ENCODE measurements at places on chromosomes 5 and 9.

DNA sequence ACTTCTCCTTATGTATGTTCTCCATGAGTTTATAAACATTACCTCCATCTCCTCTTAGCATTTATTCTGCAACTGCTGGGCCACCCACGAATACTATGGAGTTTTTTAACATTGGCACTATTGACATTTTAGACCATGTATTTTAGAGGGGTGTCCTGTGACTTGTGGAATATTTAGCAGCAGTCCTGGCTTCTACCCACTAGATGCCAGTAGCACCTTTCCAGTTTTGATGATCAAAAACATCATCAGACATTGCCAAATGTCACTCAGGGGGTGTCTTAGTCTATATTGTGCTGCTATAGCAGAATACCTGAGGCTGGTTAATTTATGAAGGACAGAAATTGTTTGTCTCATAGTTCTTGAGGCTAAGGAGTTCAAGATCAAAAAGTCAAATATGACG is 187.5 kb upstream of the RORB start:
- DNase-seq = no peak

GRCh38 chr9:116360989-116361388 is 207.4 kb downstream of the PAPPA start:
- DNase-seq = no peak

GRCh38 chr5:131384616-131385214 is 120.9 kb downstream of the CDC42SE2 start:
- DNase-seq = no peak

DNA sequence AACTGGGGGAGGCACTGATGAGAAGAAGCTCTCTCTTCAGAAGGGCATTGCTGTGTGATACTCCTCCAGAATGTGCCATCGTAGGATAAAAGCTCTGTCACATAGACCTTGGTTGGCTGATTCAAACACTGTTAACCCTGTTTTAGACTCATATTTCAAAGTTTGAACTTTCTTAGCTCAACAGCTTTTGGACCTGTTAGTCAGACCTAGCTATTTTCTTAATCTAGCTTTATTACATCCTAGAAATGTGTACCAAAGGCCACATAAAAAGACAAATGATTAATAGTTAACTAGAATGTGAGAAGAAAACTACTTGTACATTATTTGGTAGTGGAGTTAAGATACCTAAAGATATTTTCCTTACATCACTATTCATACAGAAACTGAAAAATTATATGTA is 4.3 kb downstream of the RHOBTB3 start:
- no peak for DNase-seq

GRCh38 chr9:16335788-16336580 is 534.5 kb downstream of the BNC2 start:
- DNase-seq = peak; percentile 9

- DNase-seq = no peak
These were observed 245.6 kb downstream of the DNAH5 start for GRCh38 chr5:13698885-13699284.

- DNase-seq = no peak
These were observed 4.8 kb upstream of the ARAP3 start for GRCh38 chr5:141686648-141687416.

DNA sequence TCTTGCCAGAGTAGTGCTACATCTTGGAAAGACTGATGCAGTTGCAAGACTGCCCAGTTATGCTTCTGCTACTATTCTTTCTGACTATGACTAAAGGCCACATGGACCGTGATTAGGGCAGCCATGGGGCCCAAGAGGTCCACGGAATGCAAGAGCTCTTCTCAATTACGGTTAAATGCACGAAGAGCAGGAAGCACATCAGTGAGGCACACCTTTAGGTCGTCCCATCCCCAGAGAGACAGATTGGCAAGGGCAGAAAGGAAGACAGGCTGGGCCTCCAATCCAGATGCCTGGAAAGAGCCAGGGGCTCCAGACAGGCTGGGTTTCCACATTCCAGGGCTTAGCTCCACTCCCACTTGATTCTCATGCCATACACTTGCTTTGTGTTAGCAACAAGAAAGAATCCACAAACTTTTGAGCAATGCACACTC is 132.3 kb upstream of the SLIT3 start:
- no peak for DNase-seq

DNA sequence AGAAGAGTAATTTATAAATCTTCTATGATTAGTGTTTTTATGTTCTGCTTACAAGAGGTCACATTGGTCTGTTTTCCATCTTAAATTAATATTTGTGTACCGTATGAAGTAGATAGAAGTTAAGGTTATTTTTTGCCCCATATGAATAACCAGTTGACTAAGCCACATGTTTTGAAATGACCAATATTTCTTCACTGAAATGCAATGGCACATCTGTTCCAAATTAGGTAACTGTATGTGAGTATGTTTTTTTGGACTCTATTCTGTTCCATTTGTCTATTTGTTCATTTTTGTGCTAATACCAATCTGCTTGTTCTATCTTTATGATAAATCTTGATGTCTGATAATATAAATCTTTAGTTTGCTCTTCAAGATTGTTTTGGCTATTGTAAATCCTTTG is 17.7 kb downstream of the JAK2 start:
- no peak for DNase-seq

GRCh38 chr9:133602277-133602676 is 6.9 kb downstream of the FAM163B start:
- DNase-seq = no peak

DNA sequence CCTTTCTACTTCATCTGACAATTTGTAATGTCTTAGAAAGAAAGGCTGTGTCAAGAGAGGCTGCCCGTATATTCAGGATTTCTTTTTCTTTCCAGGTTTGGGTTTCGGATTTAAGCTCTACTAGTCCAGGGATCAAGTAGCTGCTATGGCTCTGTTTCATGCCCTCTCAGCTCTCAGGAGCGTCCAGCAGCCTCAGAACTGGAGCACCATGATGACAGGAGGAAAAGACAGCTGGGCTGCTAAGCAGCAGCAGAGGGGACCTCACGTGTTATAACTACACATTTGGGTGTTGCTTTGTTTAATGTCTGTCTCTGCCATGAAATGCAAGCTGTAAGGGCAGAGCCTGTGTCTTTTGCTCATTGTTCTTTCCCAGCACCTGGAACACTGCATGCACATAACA is 28.5 kb downstream of the TBC1D2 start:
- no peak for DNase-seq

GRCh38 chr5:143674469-143674786 is 137.5 kb upstream of the HMHB1 start:
- DNase-seq = no peak

DNA sequence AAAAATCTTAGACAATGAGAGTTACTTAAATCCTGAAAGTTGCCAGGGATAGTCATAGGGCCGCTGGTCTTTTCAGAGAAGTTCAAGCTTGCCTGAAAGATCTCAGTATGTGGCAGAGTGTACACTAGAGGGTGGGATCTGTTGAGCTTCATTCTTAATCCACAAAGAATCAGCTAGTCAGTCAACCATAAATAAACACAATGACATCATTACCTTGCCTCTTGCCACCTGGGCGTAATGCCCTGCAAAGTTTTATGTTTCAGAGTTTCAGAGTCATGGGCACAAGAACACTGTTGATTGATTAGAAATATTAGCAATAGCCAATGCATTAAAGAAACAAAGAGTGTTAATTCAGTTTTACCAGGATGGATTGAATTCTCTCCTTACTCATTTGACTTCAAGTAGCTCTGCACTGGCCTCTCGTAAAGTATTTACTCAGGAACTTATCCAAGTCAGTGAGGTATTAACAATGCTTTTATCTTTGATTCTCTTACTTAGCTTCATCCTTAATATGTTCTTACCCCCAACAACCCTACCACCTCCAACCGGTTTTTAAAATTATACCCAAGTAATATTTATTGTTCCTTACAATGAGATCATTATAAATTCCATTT is 14.3 kb upstream of the ANXA1 start:
- DNase-seq = no peak

- DNase-seq = no peak
These were observed 188.8 kb downstream of the CSNK1G3 start for GRCh38 chr5:123700624-123701287.

DNA sequence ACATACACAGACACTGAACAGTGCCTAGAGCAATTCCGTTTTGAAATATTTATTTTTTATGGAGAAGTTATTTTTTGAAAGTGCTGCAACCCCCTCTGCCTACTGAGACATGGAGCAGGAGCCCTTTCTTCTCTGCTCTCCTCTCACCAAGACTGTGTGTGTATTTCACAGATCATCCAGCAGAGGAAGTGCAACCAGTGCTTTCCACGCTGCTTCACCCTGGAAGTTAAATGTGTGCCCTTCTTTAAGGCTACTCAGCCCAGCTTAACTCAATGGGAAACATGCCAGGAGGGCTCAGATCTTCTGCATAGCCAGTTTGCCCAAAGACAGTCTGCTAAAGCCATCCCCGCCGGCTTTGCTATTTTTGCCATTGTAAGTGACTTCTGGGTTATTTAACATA is 606.3 kb downstream of the TLE1 start:
- no peak for DNase-seq
